ENCODE measurements at places on chromosomes 4 and X. TPM values are rescaled to one million over a fixed set of nuclear protein-coding genes. Genes with fewer than 3 reads are reported as not detected.

The USP27X gene
- 15.4 TPM for total RNA-seq

The TASL gene
- total RNA-seq: 1.4 TPM

The CPLX1 gene
- 1.6 TPM for total RNA-seq

The MAGEA2B gene
- not detected for total RNA-seq

The HCFC1 gene
- 12.6 TPM for total RNA-seq

The CCDC110 gene
- total RNA-seq: 1.7 TPM

The PABPC1L2B gene
- not detected for total RNA-seq

The PPP1R3F gene
- total RNA-seq: 12.6 TPM

The TMEM144 gene
- 3.0 TPM for total RNA-seq

The SAGE1 gene
- total RNA-seq: not detected

The JAKMIP1 gene
- total RNA-seq: 44.5 TPM

The ANOS1 gene
- 22.0 TPM for total RNA-seq

The IDS gene
- total RNA-seq: 121 TPM
